ENCODE measurements at places on chromosomes 4 and X. TPM values are rescaled to one million over a fixed set of nuclear protein-coding genes. Genes with fewer than 3 reads are reported as not detected.

FAM9B gene
- not detected for total RNA-seq

EPGN gene
- total RNA-seq = 4.8 TPM

TRAM1L1 gene
- 0.43 TPM for total RNA-seq

MAGEE1 gene
- total RNA-seq = 1.1 TPM

SULT1B1 gene
- under 0.01 TPM for total RNA-seq

GPR173 gene
- total RNA-seq = 1.6 TPM

MAGEA10 gene
- total RNA-seq = not detected

OTUD6A gene
- not detected for total RNA-seq

PRDM5 gene
- 17.7 TPM for total RNA-seq

GSX2 gene
- total RNA-seq = not detected

HERC6 gene
- 3.8 TPM for total RNA-seq

SPANXN3 gene
- total RNA-seq = not detected

CNKSR2 gene
- 1.6 TPM for total RNA-seq

CLGN gene
- total RNA-seq = 5.8 TPM

FGFBP1 gene
- not detected for total RNA-seq

BEX5 gene
- total RNA-seq = not detected

MAGEA9B gene
- not detected for total RNA-seq

TTC29 gene
- total RNA-seq = not detected

HMX1 gene
- not detected for total RNA-seq

CSAG1 gene
- total RNA-seq = not detected

CT47C1 gene
- not detected for total RNA-seq

TMEM144 gene
- 9.2 TPM for total RNA-seq

EMCN gene
- total RNA-seq = under 0.01 TPM

CT45A9 gene
- not detected for total RNA-seq

PCDH7 gene
- total RNA-seq = 52.8 TPM

IDH3G gene
- total RNA-seq = 47.7 TPM

LIMCH1 gene
- 16.5 TPM for total RNA-seq

MEPE gene
- total RNA-seq = not detected

FAM200B gene
- total RNA-seq = 21.0 TPM

MAOB gene
- 0.28 TPM for total RNA-seq

P2RY4 gene
- total RNA-seq = 0.18 TPM

SPANXB1 gene
- total RNA-seq = not detected

Data from smooth muscle cell of bladder (primary cell).